ENCODE measurements at places on chromosomes 2 and 18. TPM values are rescaled to one million over a fixed set of nuclear protein-coding genes. Genes with fewer than 3 reads are reported as not detected.

RNF152 gene
- total RNA-seq, result 21.2 TPM

TNFRSF11A gene
- total RNA-seq, result 2.5 TPM

- no peak for DNase-seq
Observed at GRCh38 chr2:127829845-127830246, 18.9 kb upstream of the WDR33 start.

ABHD1 gene
- total RNA-seq, result 0.35 TPM

- DNase-seq, result no peak
Observed at GRCh38 chr18:32086881-32087280, 4.8 kb upstream of the RNF138 start.

- DNase-seq, result no peak
Observed at GRCh38 chr2:59724746-59725145, 828.7 kb downstream of the BCL11A start.

- no peak for DNase-seq
Observed at GRCh38 chr18:75323821-75324585, 103.5 kb downstream of the SMIM21 start.

DNA sequence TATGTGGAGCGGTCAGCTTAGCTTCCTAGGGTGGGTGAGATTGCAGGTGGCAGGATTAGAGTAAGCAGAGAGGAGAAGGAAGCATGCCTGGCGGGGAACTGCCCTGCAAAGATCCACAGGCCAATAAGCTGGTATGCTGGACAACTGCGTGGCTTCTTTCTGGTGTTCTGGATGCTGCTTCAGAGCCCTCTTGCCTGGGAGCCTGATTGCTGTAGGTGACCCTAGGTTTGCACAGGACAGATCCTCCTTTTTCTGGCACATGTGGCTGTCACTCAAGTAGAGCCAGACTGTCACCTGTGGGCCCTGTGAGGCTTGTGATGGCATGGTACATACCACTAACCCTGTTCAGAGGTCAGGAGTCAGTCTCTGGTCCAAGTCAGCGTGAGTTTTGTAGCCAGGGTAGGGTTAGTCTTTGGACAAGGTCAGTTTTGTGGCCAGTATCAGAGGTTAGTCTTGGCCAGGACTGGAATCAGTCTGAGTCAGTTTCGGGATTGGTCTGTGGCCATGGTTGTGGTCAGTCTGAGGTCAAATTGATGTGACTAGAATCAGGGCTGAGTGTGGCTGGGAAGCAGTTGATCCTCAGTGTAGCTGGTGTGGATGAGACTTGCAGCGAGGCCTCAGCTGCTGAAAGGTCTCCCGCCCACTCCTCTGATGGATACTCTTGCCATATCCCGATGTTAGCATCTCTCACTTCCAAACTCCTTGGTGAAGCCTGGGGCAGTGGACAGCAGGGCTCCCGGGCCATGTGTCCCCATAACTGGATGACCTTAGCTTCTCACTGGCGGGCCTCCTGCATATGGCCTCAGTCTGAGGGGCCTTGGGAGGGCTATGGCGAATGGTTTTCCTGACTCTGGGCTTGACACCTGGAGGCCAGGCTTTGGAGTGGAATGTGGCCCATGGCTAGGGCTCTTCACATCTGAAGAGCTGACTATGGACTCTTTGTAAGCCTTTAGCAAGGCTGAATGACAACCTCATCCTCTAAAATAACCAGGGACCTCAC is 260.5 kb downstream of the DYSF start:
- no peak for DNase-seq

GPR45 gene
- total RNA-seq, result not detected

DNA sequence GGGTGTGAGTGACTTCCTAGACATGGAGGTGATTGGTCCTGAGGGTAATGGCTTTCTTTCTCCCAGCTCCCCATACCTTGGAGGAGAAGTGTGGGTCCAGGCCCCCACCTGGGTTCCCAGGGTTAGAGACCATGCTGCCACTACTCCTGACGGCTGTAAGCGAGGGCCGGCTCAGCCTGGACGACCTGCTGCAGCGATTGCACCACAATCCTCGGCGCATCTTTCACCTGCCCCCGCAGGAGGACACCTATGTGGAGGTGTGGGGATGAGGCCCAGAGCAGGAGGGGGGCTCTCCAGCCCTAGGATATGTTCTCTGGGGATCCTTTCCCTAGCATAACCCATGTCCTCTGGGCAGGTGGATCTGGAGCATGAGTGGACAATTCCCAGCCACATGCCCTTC is 21.8 kb downstream of the CAD start:
- DNase-seq, result no peak

DNA sequence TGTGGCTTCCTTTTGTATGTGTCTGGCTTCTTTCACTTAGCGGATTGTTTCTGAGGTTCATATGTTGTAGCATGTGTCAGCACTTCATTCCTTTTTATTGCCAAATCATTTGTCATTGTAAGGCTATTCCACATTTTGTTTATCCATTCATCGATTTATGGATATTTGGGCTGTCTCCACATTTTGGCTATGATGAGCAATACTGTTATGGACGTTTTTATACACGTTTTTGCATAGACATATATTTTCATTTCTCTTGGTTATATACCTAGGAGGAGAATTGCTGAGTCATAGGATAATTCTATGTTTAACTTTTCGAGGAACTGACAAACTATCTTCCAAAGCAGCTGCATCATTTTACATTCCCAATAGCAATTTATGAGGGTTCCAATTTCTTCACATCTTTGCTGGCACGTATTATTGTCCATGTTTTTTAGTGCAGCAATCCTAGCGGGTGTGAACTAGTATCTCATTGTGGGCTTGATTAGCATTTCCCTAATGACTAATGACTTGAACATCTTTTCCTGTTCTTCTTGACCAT is 48.1 kb upstream of the TBC1D8 start:
- DNase-seq, result no peak

- DNase-seq, result peak; percentile 51
Observed at GRCh38 chr2:240499309-240500301, 58.2 kb downstream of the ANKMY1 start.

OXER1 gene
- total RNA-seq, result 1.1 TPM

- no peak for DNase-seq
Observed at GRCh38 chr2:202450785-202451184, 74.7 kb downstream of the BMPR2 start.

SMYD1 gene
- not detected for total RNA-seq

GRCh38 chr18:6752202-6752860 is 22.8 kb downstream of the ARHGAP28 start:
- DNase-seq, result no peak

GRCh38 chr18:46333431-46334135 is 229.4 kb downstream of the HAUS1 start:
- peak; percentile 64 for DNase-seq

GRCh38 chr18:10424585-10425307 is 29.7 kb upstream of the APCDD1 start:
- DNase-seq, result no peak

DNA sequence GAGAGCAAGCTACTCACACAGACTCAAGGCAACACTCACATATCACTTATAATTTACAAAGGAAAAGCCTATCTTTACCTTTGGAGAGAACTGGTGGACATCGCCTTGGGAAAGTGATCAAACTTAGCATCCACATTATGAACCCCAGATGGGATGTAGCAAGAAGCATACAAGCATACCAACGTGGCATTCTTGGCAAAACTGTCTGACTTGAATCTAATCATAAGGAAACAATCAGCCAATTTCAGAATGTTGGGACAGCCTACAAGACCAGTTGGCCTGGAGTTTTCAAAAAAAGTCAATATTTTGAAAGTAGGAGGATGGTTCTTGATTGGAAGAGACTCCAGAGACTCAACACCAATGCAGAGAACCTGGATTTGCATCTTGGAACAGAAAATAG is 79.1 kb upstream of the PMAIP1 start:
- no peak for DNase-seq

GRCh38 chr2:96819128-96819875 is 3.2 kb downstream of the CNNM3 start:
- peak; percentile 75 for DNase-seq

DNA sequence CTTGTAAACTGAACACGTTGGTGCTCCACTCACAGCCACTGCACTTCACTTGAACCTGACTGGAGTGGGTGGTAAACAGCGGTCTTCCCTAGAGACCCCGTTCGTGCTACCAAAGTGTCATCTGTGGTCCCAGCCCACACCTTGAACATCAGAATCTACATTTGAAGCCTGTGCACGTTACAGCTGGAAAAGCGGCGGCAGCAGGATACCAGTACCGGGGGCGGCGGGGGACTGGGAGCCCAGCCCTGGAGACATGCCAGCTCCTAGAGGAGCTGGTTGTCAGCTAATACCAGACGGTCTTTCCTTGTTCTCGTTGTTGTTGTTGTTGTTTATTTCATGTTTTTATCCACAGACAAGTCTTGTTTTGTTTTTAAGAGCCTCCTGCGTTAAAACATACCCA is 156.7 kb downstream of the WDSUB1 start:
- DNase-seq, result no peak

EML6 gene
- 1.4 TPM for total RNA-seq

ACTG2 gene
- total RNA-seq, result 37.9 TPM

DNA sequence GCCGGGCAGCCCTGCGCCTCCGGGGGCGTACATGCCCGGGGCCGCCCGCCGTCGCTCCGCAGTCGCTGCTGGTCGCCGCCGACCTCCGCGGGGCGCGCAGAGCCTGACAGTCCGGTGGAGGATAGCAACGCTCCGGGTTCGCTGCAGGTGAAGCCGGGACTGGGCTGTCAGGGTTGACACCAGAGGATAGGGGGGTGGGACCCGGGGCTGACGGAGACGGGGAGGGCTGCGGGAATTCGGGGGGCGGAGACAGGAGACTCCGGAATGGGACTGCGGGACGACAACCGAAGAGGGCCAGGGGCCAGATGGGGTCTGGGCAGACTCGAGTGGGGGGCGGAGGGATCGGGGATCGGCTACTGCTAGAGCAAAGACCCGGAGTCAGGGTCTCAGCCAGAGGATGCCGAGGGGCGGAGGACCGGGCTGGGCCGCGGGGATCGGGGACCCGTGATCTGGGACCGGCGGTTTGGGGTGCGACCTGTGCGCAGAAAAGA is 403 bp downstream of the TMEM127 start:
- no peak for DNase-seq

ST6GAL2 gene
- total RNA-seq, result 2.5 TPM

ABCG5 gene
- not detected for total RNA-seq

- no peak for DNase-seq
Observed at GRCh38 chr2:190354003-190354690, 10.8 kb downstream of the INPP1 start.

DNA sequence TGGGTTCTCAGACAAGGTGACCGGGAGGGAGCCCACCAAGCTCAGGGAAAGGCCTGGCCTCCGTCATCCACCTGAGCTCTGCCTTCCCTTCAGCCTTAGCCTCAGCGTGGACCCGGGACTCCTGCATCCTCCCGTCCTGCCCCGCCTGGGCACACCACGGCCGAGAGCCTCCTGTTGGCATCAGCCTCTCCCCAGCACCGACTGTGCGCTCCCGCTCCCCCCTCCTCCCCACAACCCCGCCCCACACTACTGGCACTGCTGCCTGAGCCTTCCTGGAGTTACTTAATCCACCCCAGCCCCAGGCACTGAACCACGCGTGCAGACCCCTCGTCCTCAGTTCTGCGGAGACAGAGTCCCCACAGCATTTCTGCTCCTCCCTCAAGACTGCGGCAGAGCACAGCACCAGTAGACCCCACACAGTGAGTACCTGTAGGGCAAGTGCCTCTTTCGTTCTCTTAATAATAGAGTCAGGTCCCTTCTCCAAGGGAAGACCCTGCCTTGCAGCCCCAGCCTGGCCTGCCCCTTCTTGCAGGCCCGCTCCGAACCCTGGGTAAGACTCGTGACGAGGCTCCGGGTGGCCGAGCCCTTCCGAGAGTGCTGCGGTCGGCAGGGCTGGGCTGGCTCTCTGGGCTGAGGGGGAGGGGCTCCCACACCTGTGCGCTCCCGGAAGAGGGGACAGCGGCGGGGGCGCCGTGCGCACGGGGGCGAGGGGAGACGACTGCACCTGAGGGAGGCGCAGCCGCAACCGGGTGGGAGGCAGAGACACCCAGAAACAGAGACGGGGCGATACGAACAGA is at the start of gene AMER3:
Gene AMER3, plus strand, starts transcription at position 285 of the 797 bp plus-strand sequence. CDS start 6,533 bp downstream, outside the sequence.
- DNase-seq, result no peak

DNA sequence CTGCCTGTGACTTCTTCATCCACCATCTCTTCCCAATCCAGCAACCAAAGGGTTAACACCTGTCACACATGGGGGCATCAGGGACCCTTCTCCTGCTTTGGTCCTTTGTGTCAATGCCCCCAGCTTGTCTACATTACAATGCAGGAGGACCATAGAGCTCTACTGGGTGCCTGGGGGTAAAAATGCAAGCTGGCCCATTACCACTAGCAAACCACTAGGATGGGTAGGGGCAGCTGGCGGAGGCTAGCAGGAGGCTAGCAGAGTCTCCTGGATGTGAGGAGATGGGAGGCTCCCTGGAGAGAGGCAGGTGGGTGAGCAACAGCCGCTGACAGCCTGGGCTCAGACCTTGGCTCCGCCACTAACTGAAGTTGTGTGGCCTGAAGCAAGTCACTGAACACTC is 153.4 kb upstream of the SKOR2 start:
- DNase-seq, result no peak

DNA sequence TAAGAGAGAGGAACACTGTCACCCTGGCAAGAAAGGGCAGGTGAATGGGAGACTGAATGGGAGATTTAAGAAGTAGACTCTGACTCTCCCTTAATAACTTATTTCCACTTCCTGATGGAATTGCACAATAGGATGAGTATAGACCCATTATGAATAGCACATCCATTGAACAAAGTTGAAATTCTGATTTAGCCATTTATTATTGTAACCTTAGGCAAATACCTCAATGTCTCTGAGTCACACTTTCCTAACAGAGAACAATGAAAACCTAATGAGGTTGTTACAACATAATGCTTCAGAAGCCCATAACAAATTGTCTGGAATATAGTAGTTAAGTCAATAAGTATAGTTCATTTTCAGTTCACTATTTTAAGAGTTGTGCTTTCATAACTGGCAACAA is 78.9 kb downstream of the NRXN1 start:
- no peak for DNase-seq

PLCD4 gene
- total RNA-seq, result 1.0 TPM

GRCh38 chr2:241641631-241642030 is 4.1 kb downstream of the ATG4B start:
- DNase-seq, result no peak

DNA sequence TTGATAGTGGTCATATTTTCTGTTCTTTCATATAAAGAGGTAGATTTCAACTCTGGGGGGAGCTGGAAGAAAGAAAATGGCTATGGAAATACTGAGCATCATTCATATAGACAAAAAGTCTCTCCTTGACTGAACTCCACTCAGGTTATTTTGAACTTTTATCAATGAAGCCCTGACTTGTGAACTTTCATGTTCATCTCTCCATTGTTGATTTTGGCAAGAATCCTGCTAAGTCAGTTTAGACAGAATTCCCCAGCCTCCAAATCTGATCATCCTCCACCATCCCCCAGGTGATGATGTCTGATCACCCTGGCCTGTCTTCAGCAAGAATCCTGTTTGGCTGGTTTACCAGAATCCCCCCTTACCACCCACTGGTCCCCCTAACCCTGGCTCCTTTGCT is 395.0 kb downstream of the NCKAP5 start:
- no peak for DNase-seq

PLCL1 gene
- total RNA-seq, result 7.7 TPM

TCF23 gene
- total RNA-seq, result not detected

DNA sequence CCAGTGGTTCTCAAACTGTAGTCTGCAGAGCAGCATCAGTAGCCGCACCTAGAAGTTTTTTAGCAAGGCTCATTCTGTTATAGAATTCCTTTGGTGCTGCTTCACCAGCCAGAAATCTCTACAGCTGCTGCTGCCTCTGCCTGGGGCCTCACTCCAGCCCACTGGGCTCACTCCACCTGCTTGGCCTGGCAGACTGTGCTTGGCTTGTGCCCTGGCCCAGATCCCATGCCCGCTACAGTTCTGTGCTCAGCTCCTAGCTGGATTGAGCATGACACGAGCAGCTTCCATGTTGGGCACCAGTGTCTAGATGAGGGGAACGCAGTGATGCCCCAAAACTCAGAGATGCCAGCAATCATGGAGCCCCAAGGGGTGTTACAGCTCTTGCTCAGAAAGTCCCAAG is 22.6 kb downstream of the MAPK4 start:
- no peak for DNase-seq

All from upper lobe of right lung (tissue), 1 donor.